T-cell (primary cell): ENCODE measurements at places on chromosomes 1 and 21.

GRCh38 chr1:119397986-119398385 lies 17.0 kb upstream of the HSD3B2 start:
- DNase-seq = no peak

DNA sequence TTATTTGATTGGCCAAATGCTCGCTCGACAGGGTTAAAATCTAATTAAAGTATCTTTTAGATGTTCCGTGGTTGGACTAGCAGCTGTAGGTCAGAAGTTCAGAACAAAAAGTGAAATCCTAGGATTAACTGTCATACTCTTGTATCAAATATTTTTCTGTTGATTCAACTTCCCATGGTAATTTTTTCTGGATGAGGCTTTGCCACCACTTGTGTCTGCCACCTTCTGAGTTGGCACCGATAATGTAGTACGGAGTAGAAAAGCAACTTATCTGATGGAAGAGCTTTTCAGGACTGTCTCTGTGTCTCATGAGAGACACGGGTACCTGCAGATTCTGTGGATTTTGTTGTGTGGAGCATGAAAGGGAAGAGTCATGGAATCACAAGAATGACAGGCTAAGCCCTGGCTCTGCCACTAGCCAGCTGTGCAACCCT lies 44.6 kb upstream of the CNN3 start:
- no peak for DNase-seq

DNA sequence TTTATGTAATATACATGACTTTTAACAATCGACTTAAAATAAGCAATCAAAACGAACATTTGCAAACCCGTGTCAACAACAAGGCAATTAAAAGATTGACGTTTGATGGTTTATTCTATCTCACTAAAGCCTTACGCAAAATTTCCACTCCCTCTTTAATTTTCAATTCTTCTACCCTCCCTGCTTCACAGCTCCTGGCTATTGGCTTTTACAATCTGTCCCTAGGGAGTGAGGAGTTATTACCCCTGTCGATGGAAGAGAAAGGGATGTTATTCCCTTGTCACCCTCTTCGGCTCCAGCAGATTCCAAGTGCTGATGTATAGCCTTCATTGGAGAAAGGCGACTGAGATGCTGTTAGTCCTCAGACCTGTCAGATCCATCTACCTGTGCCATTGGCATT lies 161.3 kb downstream of the ZNF281 start:
- no peak for DNase-seq

DNA sequence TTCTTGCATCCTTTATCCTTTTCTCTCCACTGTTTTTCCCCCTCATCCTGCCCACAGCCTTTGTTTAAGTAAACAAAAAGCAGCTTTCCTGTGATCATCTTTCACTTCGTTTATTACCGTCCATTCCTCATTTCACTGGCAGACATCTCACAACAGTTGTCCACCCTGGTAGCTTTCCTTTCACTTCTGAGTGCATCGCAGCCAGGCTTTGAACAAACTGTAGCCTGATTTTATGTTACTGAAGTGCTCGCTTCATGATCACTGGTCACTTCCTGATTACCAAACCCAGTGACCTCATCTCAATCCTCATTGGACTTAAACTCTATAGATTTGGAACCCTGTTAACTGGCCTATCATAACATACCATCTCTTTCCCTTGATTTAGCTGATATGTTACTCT lies 67.7 kb downstream of the SDCCAG8 start:
- no peak for DNase-seq

GRCh38 chr21:22200378-22201092 lies 1202.3 kb downstream of the NCAM2 start:
- DNase-seq = no peak

GRCh38 chr21:44940116-44940631 lies 345 bp downstream of the SLX9 start:
- no peak for DNase-seq

DNA sequence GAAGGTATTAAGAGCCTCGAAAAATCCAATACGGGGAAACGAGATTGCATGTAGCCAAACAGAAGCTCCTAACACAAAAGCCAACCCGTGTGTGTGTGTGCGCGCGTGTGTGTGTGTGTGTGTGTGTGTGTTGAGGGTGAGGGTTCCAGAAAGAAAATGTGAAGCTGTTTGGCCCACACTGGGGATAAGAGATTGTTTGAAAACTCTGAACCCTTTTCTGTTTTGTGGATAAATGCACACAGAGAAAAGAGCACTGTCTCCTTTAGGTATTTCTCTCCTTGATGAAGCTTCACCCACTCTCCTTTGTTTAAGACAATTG lies 1.9 kb downstream of the WLS start:
- DNase-seq = no peak

DNA sequence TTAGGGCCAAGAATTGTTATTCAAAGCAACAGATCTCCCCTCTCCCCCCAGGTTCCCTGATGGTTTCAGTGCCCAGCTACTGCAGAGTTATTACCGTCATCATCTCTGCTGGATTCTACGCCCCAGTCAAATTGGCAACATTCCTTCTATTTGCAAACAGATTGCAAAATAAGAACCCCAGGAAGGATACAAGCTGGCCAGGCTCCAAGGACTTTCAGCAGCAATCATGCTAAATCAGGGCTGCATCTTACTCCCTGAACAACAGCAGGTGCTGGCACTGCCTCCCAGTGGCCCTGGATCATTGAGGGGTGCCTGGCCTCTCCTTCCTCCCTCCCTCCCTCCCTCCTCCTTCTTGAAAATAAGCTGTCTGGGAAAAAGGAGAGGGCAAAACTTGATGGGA lies 521.6 kb upstream of the BEND5 start:
- no peak for DNase-seq

- no peak for DNase-seq
Observed at GRCh38 chr21:15128267-15128666, 63.5 kb upstream of the NRIP1 start.

GRCh38 chr1:15739745-15740144 lies 2.6 kb upstream of the TMEM82 start:
- DNase-seq = no peak

DNA sequence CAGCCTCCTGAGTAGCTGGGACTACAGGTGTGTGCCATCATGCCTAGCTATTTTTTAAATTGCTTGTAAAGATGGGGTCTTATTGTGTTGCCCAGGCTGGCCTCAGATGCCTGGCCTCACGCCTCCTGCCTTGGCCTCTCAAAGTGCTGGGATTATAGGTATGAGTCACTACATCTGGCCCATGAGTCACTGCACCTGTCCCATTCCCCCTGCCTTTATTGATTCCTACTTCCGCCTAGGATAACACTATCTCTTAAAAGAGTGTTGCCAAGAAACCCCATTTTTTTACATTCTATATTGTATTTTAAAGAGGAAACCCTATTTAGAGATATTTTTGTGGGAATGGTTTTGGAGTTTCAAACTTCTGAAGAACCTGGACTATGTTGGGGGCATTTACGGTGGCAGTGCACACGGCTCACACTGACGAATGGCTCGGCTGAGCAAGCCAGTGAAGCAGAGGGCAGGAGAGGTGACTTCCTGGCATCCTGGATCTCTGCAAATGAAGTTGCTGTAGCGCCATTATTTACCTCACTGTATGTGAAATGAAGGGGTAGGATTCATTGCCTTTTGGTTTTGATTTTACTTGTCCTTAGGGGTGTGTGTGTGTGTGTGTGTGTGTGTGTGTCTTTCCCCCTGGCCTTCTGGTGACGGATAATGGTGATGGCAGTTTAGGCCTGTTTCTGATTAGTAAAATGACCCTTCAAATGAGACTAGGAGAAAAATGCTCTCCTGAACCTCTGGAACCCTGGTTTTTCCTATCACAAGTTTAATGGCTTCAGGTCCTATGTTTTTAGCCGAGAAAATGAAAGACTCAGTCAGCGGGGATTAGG lies 22.5 kb downstream of the KIF26B start:
- DNase-seq = no peak

DNA sequence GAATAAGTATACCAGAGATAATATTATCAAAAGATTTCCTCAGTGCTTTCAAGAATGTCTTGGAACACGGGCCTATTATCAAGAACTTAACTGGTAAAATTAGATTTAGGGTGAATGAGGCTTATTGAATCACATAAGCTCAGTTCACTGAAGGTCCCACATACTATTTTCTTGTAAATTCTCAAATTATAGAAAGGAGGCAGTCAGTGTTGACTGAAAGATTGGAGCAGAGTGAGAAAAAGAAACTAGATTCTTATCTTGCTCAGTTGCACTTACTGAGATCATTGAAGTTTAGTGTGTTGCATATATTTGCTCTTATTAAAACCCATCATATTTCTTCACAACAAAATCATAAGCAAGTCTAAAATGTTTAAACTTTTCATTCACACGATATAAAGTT lies 3.9 kb upstream of the RGS1 start:
- no peak for DNase-seq

DNA sequence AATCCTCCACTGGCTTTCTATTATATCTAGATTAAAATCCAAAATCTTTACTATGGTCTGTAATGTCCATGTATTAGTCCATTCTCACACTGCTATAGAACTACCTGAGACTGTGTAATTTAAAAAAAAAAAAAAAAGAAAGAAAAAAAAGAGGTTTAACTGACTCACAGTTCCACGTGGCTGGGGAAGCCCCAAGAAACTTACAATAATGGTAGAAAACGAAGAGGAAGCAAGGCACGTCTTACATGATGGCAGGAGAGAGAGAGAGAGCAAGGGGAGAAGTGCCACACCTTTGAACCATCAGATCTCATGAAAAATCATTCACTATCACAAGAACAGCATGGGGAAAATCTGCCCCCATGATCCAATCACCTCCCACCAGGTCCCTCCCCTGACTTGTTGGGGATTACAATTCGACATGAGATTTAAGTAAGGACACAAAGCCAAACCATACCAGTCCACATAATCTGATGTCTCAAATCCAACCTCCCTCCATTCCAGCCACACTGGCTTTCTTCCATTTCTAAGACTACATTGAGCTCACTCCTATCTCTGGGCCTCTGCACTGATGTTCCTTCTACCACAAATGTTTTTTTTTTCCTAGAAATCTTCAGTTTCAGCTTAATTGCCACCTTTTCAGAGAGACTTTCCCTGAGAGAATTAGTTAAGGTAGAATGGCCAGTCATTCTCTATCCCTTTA lies 92.4 kb downstream of the EIF4G3 start:
- no peak for DNase-seq

- DNase-seq = no peak
Observed at GRCh38 chr1:153057375-153057774, at the start of gene SPRR2A. Gene SPRR2A (minus strand): TSS chr1:153057512. CDS start chr1:153056735, 777 bp downstream.

DNA sequence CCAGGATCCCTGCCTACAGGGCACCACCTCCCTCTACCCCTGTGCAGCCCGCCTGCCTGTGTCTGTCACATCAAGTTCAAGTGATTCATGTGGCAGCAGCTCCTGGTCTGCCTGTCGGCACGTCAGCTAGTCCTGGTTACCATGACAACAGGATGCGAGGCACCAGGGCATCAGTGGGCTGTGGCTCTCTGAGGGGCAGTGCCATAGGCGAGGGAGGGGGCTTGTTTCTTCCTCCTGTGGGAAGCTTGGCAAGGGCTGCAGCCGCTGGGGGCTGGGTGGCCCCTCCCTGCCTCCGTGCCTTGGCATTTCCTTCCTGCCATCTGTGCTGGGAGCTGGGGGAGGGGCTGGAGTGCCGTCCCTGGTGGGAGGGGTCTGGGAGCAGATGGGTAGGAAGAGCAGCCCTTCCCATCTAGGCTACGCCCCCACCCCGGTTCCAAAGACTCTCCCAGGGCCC lies 43.1 kb downstream of the FOXO6 start:
- DNase-seq = no peak

- no peak for DNase-seq
Observed at GRCh38 chr1:90710579-90711536, 6.2 kb downstream of the BARHL2 start.

DNA sequence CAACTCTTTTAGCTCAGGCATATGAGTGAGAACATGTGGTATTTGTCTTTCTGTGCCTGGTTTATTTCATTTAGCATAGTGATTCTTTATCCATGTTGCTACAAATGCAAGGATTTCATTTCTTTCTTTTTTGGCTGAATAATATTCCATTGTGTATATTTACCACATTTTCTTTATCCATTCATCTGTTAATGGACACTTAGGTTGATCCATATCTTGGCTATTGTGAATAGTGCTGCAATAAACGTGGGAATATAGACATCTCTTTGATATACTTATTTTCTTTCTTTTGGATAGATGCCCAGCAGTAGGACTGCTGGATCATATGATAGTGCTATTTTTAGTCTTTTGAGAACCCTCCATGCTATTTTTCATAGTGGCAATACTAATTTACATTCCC lies 30.8 kb downstream of the ASB17 start:
- no peak for DNase-seq

GRCh38 chr21:45831991-45832740 lies 149.4 kb upstream of the COL6A1 start:
- no peak for DNase-seq

GRCh38 chr1:47686731-47687630 lies 249.1 kb downstream of the FOXD2 start:
- DNase-seq = no peak

- no peak for DNase-seq
Observed at GRCh38 chr1:23367451-23367790, 2.2 kb downstream of the ZNF436 start.

DNA sequence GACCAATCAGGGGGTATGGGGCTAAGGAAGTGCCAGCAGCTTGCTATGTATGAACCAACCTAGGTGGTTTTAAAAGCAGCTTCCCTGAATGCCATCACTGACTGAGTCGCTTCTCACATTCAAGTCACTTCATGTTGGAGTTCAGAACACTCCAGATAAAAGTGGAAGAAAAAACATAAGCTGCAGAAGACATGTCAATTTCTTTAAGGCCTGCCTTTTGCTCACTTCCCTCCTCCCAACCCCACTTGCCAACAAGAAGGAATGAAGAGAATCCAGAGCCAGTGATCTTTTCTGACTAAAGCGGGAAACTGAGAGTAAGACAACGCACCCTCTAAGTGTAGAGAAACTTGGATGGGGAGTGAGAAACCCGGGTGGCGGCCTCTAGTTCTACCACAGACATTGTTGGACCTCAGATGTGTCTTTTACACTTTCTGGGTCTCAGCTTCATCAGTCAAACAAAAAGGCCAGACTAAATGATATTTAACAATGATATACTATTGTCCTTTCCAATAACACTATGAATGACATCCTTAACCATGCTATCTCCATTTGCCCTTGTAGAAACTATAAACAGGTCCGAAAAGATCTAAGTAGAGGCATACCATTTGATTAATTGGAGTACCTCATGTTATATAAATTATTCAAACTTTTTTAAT lies 54.1 kb downstream of the LUZP1 start:
- peak; percentile 2 for DNase-seq

DNA sequence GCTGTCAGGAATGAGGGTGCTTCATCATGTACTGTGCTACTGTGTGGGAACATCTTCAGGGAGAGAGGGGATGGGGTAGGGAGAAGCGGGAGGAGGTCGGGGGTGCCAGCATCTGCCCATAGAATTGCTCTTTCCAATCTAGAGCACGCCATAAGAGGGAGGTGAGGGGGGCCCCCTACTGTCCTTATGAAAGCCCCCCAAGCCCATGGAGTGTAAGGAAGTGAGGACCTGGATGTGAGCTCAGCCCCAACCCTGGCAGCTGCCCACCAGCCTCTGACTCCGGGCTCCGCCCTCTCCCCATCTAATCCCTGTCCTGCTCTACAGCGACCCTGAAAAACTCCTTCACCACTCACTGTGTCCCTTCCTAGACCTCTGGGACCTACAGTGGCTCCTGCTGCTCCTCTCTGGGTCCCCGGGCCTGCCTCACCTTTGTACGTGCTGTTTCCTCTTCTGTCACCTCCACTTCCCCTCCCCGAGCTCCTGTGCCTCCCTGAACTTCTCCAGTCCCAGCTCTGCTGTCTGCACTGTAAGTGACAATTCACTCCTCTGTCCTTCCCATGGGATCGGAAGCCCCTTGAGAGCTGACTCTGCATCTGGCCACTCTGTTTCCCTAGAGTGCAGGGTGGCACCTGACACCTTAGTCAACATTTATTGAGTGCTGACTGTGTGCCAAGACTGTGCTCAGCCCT lies 269.4 kb downstream of the PTPRU start:
- no peak for DNase-seq

- DNase-seq = no peak
Observed at GRCh38 chr1:19738076-19738475, 61.6 kb downstream of the TMCO4 start.
